Activated CD4-positive, CD25-positive, alpha-beta regulatory T cell treated with anti-CD3 and anti-CD28 coated beads, Interleukin-2, amount 50 U/mL, for 16 hours (primary cell): ENCODE measurements at places on chromosomes 1 and 21.

DNA sequence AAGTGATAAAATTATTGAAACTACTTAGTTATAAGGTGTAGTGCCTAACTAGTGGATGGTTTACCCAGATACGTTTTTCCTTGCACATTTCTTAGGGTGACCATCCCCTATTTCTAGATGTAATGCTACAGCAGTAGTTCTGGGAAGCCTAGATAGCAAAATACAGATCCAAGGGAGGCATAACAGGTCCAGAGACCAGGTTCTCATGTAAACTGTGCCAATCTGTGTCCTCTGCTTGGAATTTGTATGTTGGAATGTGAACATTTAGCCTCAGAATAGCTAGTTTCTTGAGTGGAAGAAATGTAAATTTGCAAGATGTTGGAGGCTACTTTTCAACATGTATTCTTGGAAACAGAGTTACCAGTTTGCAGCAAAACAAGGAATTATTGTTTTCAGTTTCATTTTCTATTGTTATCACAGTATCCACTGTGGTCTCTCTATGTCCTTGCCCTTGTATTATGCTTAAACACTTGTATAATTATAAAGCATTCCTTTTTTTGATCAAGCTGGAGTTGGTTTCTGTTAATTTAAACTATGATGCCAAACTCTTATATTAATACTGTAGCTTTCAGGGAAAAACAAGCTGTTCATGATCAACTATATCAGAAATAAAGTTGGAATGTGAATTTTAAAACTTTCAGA, 102.0 kb upstream of the BRINP3 start:
- DNase-seq: no peak

DNA sequence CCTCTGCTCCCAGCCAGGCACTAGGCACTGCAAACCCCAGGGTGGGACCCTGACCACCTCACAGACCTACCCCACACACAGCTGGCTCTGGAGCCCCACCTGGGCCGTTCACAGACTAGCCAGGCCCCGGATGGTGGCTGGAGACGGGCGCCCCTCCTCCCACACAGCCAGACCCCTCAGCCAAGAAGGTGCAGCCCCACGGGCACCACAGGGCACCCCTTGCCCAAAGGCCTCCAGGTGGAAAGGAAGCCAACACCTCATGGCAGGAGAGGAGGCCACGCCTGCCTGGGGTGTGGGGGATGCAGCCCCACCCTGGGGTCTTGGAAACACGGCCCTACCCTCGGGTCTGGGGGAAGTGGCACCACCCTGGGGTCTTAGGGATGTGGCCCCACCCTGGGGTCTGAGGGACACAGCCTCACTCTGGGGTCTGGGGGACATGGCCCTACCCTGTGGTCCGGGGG, 44.6 kb downstream of the WNT9A start:
- no peak for DNase-seq

DNA sequence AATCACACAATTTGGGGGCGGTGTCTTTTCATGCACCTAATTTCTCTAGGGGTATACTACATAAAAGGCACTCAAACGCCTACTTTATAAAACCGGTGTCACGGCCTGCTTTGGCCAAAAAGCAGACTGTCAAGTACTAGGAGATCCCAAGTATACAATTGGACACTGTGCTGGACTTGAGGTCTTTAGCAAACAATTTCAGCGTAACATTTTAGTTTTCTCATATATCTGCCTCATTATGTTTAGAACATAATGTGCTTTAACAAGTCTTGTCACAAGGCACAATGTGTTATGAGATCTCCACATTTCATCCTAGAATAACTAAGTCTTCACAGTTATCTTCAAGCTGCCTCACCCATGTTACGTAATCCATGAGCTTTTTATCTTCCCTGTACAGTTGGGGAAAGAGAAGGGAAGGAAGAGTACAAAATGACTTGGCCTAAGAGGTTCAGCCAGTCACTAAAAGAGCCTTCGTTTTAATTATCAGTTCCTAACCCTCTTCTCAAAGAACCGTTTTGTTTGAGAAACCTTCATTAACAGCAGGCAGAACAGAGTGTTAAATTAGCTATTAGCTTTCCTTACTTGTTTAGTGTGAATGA, 1.7 kb downstream of the SSX2IP start:
- no peak for DNase-seq

- peak; percentile 38 for DNase-seq
Observed at GRCh38 chr1:9234223-9235095, at the start of gene H6PD. H6PD (plus strand) TSS chr1:9234774; CDS start chr1:9244935, 10,161 bp downstream.

DNA sequence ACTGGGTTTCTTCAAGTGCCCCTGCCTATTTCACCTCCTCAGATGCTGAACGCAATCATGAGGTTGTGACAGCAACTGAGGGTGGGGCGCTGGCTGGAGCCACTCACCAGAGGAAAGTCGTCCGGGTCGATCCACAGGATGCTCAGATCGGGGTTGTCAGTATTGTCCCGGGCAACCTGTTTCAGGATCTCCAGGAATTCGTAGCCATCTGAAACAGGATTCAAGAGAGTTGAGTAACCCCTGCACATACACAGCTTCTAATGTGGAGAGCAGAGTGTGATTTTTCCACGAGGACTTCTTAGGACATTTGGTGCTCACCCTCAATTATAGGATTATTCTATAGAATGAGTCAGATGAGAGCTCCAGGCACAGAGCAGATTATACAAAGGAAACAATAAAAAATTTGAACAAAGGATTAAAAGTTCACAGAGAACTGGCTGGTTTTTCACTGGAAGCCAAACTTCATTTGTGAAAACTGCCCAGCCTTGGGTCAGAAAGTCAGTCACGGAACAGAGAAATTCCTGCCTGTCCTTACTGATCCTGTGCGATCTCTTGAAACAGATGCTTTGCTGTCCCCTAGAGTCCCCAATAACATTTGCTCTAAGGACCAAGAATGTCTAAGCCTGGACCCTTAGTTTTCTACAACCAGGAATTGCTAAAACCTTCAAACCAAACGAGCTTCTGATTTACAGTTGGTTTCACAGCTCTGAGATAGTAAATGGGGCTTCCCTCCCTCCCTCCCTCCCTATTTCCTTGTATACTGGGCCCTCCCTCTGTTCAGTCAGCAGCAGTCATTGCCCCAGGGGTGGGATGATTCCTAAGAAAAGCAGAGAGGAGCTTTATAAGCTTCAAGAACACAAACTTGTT, 63.2 kb downstream of the CASQ2 start:
- DNase-seq: no peak
